Glomerular endothelial cell (primary cell): ENCODE measurements at places on chromosomes 2 and 18. TPM values are rescaled to one million over a fixed set of nuclear protein-coding genes. Genes with fewer than 3 reads are reported as not detected.
A peak's percentile ranks its signal among the peaks of the same experiment; 100 is the strongest.

Gene PECR
- total RNA-seq, result 6.2 and 6.5 TPM in 2 replicates

GRCh38 chr2:60447943-60448342 is 105.5 kb downstream of the BCL11A start:
- no peak for DNase-seq

DNA sequence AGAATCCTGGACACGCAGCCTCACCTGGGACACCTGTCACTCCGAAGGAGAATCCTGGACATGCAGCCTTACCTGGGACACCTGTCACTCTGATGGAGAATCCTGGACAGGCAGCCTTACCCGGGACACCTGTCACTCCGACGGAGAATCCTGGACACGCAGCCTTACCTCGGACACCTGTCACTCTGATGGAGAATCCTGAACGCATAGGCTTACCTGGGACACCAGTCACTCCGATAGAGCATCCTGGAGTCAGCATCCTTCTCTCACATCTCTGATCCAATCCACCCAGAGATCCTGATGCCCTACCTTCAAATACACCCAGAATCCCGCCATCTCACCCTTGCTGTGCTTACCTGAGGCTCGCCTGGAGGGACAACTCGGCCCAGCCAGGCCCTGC is 154.9 kb downstream of the NDUFA10 start:
- DNase-seq, result no peak

- no peak for DNase-seq
These were observed at the start of gene CYRIA for GRCh38 chr2:16665748-16666448. Gene CYRIA, minus strand, starts transcription at chr2:16665834. Its CDS starts 77,715 bp downstream, at chr2:16588119.

- DNase-seq, result no peak
These were observed 177.0 kb downstream of the CTIF start for GRCh38 chr18:48715711-48716361.

DNA sequence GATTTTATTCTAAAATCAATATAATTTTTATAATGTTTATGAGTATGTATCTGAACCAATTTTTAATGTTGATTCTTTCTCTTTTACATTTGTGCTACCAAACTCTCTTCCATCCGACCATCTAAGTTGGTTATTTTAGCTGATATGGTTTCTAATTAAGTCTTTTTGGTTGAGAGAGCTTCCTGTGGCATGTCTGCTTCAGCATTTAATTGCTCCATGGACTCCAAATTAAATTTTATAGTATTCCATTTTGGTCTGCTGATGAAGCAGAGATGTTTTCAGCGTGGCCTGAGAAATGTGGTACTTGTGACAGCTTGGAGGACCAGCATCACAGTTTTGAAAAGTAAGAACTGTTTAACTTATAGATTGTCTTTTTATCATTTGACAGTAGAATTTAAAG is 105.6 kb downstream of the EHBP1 start:
- DNase-seq, result no peak

Gene BABAM2
- 30.5 and 38.4 TPM in 2 replicates for total RNA-seq

Gene VWC2L
- total RNA-seq, result not detected in 2 replicates

DNA sequence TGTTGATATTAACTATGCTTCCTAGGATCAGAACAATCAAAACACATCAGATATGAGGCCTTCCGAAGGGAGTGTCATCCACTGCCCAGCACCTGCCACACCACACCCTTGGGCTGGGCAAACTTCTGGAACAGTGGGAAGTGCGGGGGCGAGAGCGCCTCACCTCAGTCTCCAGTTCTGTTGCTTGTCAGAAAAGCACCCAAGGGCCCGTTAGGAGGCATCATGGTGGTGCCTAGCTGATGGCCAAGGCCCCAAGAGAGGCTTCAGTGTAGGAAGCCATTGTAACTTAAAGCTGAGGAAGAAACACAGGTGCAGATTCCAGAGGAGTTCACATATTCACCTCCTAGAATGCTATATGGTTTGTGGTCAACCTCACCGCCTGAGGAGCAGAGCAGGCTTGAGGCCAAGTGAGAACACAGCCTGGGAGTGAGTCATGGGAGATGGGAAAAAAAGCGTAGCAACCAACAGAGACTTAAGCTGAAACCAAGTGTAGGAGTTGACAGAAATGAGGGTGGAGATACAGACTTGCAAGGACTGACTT is 85.1 kb upstream of the ATL2 start:
- DNase-seq, result no peak

Gene DSEL
- total RNA-seq, result 7.6 and 9.3 TPM in 2 replicates

GRCh38 chr2:62074233-62074632 is 121.7 kb upstream of the B3GNT2 start:
- DNase-seq, result no peak

DNA sequence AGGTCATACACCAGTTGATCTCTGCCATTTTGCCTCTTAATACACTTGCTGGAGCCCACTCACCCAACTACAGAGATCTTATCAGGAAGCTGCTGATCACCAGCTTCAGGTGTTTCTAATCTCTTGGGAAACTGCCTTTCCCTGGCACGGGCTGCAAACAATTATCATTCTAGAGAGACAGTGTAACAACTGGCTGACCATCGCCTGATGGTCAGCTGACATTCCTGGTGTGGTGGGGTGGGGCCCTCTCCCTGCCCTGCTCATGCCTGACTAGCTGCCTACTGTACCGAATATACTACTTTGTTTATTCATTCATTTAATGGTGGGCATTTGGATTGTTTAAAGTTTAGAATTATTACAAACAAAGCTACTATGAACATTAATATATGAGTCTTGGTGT is 311.5 kb downstream of the CBLN2 start:
- no peak for DNase-seq

DNA sequence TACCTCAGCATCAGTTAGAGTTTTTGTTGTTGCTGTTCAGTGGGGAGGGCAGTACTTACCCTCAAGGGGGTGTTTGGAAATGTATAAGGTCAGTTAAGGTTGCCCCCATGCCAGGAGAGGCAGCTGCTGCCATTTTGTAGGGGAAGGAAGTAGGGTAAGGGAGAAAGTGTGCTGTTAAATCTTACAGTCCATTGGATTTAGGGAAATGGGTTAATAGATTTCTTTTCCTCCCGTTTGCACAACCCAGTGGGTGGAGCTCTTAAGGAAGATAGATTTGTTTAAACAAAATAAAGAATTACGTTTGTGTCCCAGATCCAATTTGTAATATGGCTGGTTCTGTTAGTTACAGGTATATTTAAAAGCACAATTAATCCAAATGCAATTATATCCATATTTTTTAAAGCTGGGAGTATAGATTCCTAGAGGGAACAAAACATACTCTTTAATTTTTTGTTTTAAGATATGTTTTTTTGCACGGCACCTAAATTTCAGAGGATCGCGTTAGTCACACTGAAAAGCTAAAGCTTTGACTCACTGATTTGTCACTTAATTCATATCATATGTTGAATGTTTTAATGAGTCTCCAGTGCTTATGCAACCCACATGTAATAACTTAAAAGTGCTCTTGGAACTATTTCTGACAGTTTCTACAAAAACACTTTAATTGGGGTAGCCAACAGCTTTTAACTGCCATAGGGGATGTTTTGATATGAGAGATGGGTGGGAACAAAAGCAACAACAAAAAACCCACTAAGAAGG is 9.0 kb upstream of the CWC22 start:
- DNase-seq, result no peak

- no peak for DNase-seq
These were observed 33.4 kb downstream of the WDR43 start for GRCh38 chr2:28927878-28928277.

DNA sequence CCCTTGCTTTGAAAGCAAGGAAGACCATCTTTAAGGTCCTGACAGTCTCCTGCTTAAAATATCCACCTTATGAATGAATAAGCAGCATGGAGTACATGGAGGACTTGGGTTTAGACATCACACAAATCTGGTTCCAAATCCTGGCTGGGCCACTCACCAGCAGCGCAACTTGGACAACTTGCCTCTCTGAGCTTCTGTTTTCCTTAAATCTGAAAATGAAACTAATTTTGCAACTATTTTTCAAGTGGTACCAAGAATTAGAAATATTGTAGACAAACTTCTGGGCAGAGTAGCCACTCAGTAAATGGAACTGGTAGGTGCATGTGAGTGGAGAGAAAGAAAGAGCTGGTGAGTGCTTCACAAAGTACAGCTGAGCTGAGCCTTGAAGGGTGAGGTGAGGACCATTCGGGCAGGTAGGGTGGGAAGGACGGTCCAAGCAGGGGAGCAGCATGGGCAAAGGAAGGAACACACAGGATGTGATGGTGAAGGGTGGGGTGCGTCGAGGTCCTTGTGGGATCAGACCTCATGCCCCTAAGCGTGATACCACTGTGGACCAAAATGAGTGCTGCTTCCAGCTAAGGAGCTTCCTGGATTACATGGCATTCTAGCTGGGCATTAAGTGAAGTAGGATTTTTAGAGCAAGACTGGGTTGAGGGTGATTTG is 14.4 kb upstream of the TET3 start:
- no peak for DNase-seq

Gene MDH1B
- total RNA-seq, result 0.12 and 0.29 TPM in 2 replicates

Gene PMAIP1
- 45.2 and 55.7 TPM in 2 replicates for total RNA-seq

Gene ADAM23
- 5.8 and 9.9 TPM in 2 replicates for total RNA-seq

Gene IL1F10
- total RNA-seq, result not detected in 2 replicates

Gene TMEM182
- total RNA-seq, result 0.10 and 2.2 TPM in 2 replicates

DNA sequence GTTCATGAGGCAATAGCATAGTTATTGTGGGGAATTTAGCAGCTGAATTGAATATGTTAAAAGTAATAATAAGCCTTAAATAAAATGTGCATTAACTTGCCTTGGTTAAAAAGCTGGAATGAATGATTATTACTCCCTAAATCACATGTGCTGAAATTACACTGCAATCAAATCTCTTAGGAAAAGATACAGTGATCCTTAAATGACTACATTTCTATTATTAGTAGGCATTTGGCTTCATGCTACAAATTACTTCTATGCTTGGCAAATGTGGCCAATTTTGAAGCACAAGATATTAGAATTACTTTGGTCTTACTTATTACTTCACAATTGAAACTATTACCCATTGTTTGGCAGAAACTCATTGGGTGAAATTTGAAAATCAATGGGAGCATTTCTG is 5.4 kb downstream of the RND3 start:
- no peak for DNase-seq

GRCh38 chr2:216777637-216778273 is 82.1 kb downstream of the TNP1 start:
- DNase-seq, result peak; percentile 29

Gene HOXD12
- not detected in 2 replicates for total RNA-seq

Gene ARHGAP28
- 6.9 and 16.5 TPM in 2 replicates for total RNA-seq

DNA sequence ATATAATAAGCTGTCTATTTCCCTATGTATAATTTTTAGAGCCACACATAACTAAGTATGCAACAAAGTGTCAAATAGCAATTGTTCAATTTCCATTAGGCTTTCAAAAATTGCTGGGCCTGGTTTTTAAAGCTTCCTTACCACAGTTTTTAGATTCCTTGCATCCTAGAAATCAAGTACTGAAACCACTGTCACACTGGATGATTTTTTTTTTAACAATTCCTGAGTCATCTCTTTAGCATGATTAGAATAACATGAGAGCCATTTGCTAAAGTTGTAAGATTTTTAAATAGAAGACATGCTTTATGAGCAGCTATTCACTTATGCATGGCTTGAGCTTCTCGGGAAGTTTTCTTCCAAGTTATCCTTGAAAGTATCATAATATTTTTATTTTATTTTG is 319.5 kb upstream of the NXPH2 start:
- no peak for DNase-seq

- DNase-seq, result no peak
These were observed 28.3 kb downstream of the SCTR start for GRCh38 chr2:119495948-119496347.

- DNase-seq, result no peak
These were observed 45.6 kb upstream of the ZNF532 start for GRCh38 chr18:58819051-58819450.

GRCh38 chr2:98479959-98480524 is 35.4 kb downstream of the INPP4A start:
- no peak for DNase-seq

DNA sequence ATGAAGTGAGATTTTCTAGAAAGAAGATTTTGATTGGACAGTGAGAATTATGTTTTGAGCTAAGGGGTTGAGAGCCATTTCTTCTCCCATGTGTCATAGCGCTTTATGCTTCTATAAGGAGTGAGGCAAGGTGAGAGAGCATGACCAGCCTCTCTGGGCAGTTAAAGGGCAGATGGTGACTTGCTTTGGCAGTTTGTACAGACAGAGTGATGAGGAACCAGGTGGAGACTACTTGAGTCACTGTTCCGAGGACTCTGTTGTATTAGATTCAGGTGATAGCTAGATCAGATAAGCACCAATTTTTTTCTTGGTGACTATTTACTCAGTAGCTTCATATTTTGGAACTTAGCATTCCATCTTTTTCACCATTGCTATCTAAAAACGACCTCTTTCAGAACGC is 4.5 kb downstream of the CRIM1 start:
- DNase-seq, result no peak
